ENCODE measurements at places on chromosomes 11 and 22.

DNA sequence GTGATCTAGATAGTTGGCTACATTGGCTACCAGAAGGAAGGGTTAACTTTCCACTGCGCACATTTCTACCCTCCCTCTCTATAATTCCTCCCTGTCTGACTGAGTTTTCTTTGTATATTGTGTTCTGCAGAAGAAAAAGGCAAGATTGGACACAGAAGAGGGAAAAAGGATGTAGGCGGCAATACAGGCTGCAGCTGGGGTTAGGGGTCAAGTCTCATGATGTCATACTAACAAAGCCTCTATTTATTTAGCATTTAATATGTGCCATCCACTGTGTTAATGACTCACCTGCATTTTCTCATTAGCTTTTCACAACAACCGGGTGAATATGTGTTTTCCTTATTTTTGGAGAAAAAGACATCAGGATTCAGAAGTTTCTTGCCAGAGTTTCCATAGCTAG, 2.0 kb downstream of the FAM83F start:
- DNase-seq = no peak

DNA sequence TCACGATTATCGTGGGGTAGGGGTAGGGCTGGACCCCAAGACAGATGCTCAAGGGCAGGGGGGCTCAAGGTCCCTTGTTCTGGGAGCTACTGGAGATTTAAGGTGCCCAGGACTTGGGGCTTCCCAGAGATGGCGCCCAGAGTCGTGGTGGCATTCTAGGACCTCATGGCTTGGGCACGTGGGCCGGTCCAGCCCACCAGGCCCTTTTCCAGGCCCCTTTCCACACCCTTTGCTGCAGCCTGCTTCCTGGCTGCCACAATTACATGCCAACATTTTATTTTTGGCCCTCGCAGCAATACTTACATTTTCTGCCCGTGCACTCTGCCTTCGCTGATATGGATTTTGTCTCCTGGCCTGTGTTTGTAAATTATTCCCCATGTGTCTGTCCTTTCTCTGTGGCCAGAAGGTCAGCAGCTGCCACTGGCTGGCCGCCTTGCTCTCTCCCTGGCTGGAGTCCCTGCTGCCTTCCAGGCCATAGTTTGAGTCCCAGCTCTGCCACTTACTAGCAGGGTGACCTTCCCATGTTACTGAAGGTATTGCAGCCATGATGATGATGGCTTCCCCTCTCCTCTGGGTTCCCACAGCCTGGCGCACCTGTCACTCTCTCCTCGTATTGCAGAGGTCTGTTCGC, 11.2 kb downstream of the MB start:
- no peak for DNase-seq

DNA sequence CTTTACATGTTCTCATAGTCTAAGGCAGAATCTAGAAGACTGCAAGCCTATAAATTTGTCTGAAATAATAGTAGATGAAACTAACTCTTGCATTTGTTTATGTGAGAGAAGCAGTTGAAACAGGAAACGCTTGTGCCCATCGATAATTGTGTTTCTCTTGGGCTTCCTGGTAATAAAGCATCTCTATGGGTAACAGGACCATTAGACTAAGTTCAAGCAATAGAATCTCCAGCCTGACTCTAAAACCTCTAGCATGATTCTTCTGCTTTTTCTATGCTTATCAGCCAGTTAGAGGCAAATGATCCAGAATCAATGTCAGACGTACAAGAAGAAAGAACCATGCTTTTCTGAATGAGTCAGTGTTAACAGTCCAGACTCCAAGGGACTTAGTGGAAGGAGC, 1734.4 kb downstream of the LRRC4C start:
- DNase-seq = no peak

DNA sequence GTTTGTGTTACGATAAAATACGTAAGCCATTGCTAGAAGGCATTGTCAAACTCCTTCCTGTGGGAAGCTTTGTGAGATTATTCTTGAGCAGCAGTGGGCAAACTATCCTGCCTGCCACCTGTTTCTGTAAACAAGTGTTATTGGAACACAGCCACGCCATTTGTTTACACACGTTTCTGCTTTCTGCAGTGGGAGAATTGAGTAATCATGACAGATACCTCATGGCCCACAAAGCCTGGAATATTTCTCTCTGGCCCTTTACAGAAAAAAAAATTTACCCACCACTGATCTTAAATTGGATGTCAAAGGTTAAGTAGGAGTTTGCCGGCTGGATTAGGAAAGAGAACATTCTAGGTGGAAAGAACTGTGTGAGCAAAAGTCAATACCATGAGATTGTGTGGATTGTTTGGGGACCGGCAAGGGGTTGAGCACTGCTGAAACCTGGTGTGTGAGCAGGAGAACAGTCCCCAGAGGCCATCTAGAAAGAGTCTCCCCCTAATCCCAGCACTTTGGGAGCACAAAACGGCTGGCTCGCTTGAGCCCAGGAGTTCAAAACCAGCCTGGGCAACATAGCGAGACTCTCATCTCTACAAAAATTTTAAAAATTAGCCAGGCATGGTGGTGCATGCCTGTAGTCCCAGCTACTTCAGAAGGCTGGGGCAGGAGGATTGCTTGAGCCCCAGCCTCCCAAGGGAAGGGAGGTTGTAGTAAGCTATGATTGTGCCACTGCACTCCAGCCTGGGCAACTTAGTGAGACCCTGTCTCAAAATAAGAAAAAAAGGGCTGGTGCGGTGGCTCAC, 6.0 kb upstream of the PLA2G6 start:
- peak; percentile 15 for DNase-seq

DNA sequence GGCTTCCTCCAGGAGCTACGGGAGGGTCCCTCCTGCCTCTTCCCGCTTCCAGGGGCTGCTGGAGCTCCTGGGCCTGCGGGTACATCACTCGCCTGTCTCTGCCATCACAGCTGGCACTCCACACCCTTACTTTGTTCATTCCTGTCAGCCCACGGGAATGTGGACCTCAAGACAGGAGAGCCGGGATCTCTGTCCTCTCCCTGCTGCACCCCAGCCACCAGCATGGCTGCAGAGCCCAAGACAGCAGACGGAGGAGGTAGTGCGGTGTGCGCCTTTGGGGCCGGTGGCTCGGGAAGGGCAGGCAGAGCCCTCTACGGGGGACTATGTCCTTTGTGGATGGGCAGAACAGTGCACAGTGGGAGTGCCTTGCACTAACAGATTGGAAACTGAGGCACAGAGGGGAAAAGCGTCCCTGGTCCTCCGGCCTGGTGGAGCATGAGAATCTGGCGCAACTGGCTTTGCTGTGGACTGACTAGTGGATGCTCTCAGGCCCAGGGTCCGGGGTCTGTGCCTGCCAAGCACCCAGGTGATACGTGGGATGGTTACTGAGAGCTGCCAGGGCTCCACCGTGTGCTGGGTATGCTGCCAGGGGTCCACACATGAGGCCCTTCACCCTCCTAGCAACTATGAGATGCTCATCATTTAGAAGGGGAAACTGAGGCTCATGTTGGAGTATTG, 47.3 kb downstream of the IGF2 start:
- DNase-seq = no peak

- DNase-seq = peak; percentile 40
These were observed 9.9 kb downstream of the NDUFV1 start for GRCh38 chr11:67616431-67617242.

DNA sequence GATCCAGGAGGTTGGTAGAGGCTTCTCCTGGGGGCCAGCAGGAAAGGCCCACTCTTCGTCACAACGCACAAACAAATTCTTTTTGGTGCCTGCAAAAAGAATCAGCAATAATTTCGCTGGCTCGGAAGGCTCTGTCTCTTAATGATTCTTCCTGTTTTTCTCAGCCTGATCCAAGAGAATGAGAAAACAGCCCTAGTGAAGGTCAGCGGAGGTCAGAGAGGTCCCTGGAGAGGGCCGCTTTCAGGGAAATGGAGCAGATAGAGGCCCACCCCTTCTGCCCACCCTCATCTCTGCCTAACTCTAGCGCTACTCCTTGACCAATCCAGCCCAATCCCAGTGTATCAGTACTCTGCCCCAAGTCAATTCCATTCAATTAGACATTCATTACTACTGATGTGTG, 19.2 kb downstream of the LRRC55 start:
- no peak for DNase-seq

- no peak for DNase-seq
These were observed 86.5 kb upstream of the PITPNB start for GRCh38 chr22:28005513-28005912.

DNA sequence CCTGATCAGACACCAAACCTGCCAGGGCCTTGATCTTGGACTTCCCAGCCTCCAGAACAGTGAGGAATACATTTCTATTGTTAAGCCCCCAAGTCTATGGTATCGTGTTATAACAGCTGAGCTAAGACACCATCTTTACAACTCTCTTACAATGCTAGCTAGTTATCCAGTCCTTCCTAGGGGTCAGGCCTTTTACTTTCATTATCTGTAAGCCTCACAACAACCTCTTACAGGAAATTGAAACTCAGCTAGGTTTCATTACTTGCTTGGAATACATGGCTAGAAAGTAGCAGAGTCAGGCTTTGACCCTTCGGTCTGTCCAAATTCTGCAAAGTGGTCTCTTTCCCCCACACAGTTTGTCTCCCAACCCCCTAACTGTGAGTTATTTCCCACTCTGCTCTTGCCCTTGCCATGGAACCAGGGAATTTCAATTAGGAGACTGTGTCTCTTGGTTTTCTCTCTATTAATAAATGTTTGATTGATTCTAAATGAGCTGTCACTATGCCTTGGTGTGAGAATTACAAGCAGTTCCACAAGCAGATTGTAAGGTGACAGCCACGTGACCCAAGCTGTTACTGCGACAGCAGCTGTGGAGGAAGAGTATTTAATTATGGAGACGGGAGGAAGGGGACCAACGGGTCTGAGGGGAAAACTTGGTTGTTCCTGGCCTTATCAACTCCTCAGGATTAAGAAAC, 38.4 kb upstream of the CLMP start:
- DNase-seq = no peak

DNA sequence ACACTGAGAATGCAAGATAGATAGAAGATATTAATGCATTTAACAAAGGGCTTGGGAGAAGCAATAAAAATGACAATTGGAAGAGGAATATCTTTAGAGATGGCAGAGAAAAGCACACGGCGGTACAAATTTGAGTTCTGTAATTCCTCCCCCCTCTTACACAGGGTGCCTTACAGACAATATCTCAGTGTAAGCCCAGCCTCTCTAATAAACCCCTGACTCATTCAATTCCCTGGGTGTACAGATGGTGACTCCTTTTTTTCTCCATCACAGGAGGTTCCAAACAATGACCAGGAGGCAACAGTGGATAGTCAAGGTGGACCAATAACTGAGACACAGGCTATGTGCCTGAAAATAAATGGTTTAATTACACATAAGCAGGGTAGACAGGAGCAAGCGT, 598.6 kb downstream of the OPCML start:
- DNase-seq = peak; percentile 43

- peak; percentile 19 for DNase-seq
These were observed 15.7 kb downstream of the DAGLA start for GRCh38 chr11:61695917-61696316.

DNA sequence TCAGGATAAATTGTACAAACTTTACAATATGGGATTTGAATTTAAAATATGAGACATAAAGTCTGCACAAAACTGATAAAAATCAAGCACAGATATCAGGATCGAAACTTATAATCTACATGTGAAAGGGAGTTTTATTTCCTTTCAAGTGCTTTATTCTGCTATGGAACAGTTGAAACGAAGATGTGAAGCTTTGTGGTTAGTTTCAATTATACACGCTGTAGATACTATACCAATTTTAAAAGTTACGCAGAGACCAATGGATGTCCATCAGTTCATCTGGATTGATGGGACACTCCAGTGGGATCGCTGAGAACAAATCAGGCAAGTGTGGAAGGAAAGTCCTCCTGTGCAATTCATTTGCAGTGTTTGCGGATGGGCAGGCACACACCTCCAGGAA, 34.5 kb upstream of the CAT start:
- DNase-seq = no peak

GRCh38 chr22:37806409-37807333, 1.1 kb upstream of the GCAT start:
- DNase-seq = no peak

- no peak for DNase-seq
These were observed 67.9 kb upstream of the OR4B1 start for GRCh38 chr11:48148749-48149148.

DNA sequence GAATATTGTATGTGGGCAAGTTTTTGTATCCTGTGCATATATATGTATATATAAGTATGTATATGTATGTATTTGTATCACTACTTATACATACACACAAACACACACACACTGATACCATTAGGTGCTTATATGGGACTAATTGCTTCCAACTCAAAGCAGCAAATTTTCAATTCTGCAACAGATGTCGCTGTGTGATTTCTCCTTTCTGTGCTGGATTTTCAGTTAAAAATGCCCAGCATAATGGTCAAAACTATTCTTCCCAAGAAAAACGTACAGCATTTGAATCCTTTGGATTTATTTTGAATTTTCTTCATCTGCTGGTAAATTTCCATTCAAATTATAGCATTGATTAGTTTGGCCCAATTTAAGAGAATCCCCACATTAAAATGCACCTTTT, 4.3 kb downstream of the CADM1 start:
- DNase-seq = no peak

DNA sequence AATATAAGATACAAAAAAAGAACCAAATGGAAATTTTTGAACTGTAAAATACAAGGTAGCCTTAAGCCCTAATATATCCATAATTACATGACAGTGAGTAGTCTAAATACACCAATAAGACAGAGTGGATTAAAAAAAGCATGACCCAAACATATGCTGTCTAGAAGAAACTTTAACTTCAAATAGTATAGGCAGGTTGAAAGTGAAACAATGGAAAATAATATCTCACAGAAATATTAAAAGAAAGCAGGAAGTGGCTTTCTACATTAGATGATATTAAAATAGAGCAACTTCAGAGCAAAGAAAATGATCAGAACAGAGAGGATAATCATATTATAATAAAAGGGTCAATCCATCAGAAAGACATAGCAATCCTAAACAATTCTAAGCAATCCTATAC, 21.8 kb downstream of the DCUN1D5 start:
- DNase-seq = no peak

DNA sequence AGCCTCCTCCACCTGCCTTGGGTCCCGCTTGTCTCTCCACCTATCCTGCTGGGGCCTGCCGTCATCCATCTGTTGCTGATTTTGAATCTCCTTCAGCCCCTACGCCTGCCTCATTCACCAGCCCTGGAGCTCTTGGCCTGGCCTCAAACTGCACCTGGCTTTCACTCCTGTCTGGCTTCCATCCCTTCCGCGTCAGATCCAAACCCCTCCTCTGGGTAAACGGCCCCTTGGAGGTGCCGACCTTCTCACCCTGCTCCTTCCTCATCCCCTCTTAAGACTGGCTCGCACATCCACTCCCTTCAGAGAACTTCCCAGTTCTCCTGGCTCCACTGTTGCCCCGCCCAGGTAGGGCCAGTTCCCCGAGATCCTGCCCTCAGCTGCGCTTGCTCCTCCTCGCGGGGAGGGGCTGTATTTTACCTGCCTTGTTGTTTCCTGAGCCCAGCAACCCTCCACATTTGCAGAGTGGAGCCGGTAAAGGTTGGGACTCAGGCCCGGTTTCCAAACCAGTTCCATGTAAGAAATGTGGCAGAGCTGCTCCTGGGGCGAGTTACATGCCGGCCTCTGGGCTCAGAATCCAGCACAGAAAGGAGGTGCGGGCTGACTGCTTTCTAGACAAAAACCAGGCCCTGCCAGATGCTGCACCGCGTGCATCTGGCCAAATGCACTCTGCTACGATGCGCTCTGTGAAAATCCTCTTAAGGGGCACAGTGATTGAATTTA, 13.9 kb upstream of the SHANK2 start:
- DNase-seq = no peak

- no peak for DNase-seq
These were observed 41.2 kb downstream of the NTM start for GRCh38 chr11:131411636-131412035.

- DNase-seq = no peak
These were observed 45.6 kb downstream of the GLYAT start for GRCh38 chr11:58685973-58686722.

Data from NCI-H1417 (cell line).